ENCODE measurements at places on chromosomes 3 and 15.

DNA sequence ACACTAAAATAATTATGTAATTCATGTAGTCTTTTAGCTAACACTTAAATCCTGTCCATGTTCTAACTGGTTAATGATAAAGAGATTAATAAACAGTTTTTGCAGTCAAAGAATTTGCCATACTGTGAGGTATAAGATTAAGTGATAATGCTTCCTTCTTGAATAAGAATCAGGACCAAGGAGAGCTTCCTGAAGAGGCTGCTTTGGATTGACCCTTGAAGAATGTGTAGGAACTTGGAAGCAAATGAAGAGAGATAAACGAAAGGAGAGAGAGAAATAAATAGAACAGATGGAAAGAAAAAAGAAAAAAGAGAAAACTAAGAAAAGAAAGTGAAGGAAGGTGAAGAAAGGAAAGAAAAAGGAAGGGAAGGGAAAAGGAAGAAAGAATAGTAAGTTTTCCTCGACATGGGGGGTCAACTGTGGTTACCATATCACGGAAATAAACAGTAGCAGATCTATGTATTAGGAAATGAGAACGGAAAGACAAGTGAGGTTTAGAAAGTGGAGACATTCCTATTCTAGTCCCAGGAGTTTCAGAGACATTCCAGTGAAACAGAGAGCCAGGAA is 539.8 kb downstream of the FGF12 start:
- no peak for DNase-seq

DNA sequence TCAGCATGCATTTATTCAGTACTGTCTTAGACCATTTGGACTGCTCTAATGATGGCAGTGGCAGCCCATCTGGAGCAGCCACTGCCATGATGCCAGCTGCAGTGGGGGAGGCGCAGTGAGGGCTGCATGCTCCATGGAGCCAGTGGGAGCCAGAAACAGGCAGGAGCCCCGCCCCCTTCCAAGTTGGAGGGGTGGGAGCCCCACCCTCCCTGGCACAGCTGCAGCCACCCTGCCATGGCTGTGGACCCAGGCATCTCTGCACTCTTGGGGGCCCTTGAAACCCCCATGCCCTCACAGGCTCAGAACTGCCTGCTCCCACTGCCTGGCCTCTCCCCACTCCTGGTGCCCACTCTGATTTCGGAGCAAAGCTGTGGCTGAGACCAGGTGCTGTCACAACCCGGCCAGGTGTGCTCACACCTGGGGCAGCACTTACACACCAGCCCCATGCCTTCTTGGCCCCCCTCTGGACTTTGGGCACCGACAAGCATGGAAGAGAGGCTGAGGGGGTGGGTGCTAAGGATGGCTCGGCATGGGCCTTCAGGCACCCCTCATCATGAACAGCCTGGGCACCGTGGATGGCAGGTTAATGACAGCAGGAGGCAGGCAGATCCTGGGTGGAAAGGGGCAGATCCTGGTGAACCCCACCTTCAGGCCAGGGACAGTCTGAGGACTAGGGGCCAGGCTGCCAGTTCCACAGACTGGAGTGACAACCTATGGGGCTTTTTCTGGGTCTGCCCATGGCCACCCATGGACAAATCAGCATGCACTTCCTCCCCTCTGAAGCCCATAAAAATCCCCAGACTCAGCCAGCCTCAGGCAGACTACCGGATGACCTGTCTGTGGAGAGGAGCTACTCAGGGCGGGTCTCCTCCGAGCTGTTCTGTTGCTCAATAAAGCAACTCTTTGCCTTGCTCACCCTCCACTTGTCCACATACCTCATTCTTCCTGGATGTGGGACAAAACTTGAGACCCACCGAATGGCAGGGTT is 18.3 kb downstream of the TBC1D21 start:
- no peak for DNase-seq

DNA sequence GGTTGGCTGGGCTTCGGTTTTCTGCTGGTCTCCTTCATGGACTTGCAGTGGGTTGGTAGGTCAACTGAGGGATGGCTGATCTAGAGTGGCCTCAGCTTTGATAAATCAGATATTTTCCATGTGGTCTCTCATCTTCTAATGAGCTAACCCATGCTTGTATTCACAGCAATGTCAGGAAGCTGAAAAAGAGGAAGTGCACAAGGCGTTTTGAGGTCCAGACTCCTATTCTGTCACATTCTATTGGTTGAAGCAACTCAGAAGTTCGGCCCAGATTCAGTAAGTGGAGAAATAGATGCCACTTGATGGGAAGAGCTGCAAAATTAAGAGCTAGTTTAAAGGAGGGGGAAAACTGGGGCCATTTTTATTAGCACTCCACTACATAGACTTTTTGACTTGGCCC is 361.2 kb downstream of the DIPK2A start:
- DNase-seq: no peak

GRCh38 chr3:155658671-155659261 is 86.1 kb downstream of the PLCH1 start:
- no peak for DNase-seq

GRCh38 chr3:26712211-26713026 is 89.8 kb downstream of the LRRC3B start:
- DNase-seq: no peak

Data from nucleus accumbens (tissue), 56 donors.